GM23248 (cell line): ENCODE measurements at places on chromosomes 12 and 14. TPM values are rescaled to one million over a fixed set of nuclear protein-coding genes. Genes with fewer than 3 reads are reported as not detected.

Gene CEP170B
- polyA plus RNA-seq = 2.5 and 2.7 TPM in 2 replicates

DNA sequence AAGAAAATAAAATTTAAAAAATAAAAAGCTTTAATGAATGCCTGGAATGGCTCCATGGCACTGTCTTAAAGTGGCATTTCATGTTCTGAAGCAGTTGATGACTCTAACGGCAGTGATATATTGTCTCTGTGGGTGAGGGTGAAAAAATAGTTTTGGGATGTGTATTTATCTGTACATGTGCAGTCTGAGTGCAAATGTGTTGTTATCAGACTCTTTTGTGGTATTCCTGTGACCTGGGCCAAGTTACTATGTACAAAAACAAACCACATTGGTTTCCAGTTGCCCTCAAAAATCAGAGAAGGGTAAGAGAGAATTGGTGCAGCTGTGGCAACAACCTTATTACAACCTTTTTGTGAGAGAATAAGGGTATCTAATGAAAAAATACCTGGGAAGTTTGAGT, 81.7 kb upstream of the CCDC91 start:
- H3K27me3 ChIP-seq = no peaks in the 10 kb centered on the region
- DNase-seq = no peak
- H3K4me3 ChIP-seq = no peak overlapping the region
- H3K4me1 ChIP-seq = no peaks in the 10 kb centered on the region

Gene KRT7
- 14.4 and 17.4 TPM in 2 replicates for polyA plus RNA-seq

Gene SPTB
- 0.06 TPM in 1 of 2 replicates, not detected in the other for polyA plus RNA-seq

- H3K27me3 ChIP-seq = no peaks in the 10 kb centered on the region
- H3K4me1 ChIP-seq = peaks cover 29% of the 10 kb centered on the region
- H3K27ac ChIP-seq = no peak overlapping the region
- peak; percentile 22 for DNase-seq
Measured at GRCh38 chr14:51822499-51822898, 37.9 kb upstream of the GNG2 start.

- H3K4me3 ChIP-seq = peak overlapping the region; percentile 45; the same call in 1 of the 2 replicates
- H3K4me1 ChIP-seq = peaks cover 53% of the 10 kb centered on the region
- H3K27me3 ChIP-seq = no peaks in the 10 kb centered on the region
- H3K36me3 ChIP-seq = peaks cover 49% of the 10 kb centered on the region
Measured at GRCh38 chr12:75488553-75488952, 8.0 kb downstream of the GLIPR1 start.

DNA sequence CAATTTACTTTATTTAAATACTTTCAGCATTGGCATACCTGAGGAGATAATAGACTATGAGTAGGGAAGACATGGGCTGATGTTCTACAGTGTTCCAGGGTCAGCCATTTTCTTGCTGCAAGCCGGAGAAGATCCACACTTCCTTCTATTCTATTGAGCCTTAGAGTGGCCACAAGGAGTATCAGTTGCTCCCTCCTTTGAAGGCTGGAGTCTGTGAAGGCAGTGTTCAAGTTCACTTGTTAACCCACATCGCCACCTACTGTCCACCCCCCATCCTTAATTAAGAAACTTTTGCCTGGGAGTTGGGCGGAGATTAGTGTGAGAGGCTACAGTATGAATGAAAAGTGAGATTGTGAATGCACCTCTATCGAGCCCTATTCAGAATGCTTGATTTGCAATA, 666.6 kb downstream of the NRXN3 start:
- no peak overlapping the region for H3K27ac ChIP-seq
- no peaks in the 10 kb centered on the region for H3K36me3 ChIP-seq
- DNase-seq = peak; percentile 66
- H3K4me3 ChIP-seq = no peak overlapping the region
- no peaks in the 10 kb centered on the region for H3K4me1 ChIP-seq

DNA sequence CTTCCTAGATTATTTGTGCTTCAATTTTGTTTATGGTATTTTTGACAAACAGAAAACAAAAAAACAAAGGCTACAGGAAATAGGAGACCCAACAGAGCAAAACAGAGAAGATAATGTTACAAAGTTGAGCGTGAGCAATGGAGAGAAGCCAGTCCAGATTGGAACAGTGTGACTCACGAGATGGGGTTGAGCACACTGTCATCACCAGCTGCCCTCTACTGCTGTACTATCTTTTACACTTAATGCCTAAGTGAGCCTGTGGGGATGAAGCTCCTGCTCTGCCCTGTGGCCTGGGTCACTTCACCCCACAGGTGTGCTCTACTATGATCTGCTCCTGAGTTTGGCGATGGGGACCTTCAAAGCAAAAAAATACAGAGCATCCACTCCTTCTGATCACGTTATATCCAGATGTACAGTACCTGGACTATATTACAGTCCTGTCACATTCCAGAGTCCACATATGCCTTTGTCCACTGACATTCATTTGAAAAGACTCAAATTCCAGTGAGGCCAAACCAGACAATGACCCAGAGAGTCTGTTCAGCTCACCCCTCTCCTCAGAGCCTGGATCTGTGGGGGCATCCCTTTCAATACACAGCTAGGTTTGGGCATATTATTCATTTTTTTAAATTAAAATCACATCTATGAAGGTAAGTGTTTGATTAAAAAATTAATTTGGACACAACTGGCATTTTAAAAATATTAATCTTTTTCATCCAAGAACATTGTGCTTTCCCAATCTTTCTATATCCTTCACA, 4.4 kb downstream of the IPO8 start:
- no peaks in the 10 kb centered on the region for H3K27me3 ChIP-seq
- peak; percentile 92 for DNase-seq
- 0 out of 2 replicates have a peak, but pooled peaks cover 7% of the 10 kb centered on the region for H3K36me3 ChIP-seq
- H3K4me1 ChIP-seq = peaks cover 47% of the 10 kb centered on the region

DNA sequence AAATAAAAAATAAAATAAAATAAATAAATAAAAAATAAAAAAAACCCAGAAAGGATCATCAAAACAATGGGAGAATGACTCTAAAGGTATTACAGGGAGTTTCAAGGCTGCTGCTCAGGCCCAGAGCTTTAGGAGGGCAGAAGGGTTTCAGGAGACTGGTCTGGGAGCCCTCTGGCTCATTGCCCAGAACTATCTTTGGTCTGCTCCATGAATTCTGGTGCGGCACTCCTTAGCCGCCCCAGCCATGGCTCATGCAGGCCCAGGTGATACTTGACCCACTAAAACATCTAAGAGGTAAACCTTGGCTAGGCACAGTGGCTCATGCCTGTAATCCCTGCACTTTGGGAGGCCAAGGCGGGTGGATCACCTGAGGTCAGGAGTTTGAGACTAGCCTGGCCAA, 14.7 kb upstream of the TMED10 start:
- no peak for DNase-seq
- no peaks in the 10 kb centered on the region for H3K36me3 ChIP-seq
- no peaks in the 10 kb centered on the region for H3K4me1 ChIP-seq
- no peak overlapping the region for H3K4me3 ChIP-seq

DNA sequence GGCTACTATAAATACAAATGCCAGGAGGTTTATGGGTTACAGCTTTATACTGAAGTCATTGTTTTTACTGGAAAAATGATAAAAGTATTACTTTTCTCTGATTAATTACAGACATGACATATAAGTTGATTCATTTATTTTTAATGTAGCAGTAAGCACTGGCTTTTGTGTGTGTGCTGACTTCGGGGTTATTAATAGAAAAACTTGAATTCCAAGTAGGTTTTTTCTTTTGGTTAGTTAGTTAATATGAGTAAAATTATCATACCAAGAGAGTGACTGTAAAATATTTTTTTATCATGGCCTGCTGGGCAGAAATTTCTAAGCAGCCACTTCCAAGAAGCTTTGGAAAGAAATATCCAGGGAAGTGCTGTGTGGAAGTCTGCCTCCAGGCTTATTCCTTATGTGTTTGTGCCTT, 56.4 kb downstream of the IFT81 start:
- H3K27me3 ChIP-seq = no peaks in the 10 kb centered on the region
- DNase-seq = peak; percentile 67
- H3K4me3 ChIP-seq = peak overlapping the region; percentile 30
- peaks cover 37% of the 10 kb centered on the region for H3K4me1 ChIP-seq
- H3K36me3 ChIP-seq = no peaks in the 10 kb centered on the region
- peak overlapping the region; percentile 80 for H3K27ac ChIP-seq

- DNase-seq = no peak
- H3K4me1 ChIP-seq = peaks cover 14% of the 10 kb centered on the region
- H3K27ac ChIP-seq = no peak overlapping the region
- H3K36me3 ChIP-seq = no peaks in the 10 kb centered on the region
- H3K27me3 ChIP-seq = no peaks in the 10 kb centered on the region
Measured at GRCh38 chr12:89701606-89702206, 6.9 kb downstream of the ATP2B1 start.

Gene RIPK3
- polyA plus RNA-seq = 5.1 and 5.3 TPM in 2 replicates

Gene CABP1
- polyA plus RNA-seq = not detected in 2 replicates

DNA sequence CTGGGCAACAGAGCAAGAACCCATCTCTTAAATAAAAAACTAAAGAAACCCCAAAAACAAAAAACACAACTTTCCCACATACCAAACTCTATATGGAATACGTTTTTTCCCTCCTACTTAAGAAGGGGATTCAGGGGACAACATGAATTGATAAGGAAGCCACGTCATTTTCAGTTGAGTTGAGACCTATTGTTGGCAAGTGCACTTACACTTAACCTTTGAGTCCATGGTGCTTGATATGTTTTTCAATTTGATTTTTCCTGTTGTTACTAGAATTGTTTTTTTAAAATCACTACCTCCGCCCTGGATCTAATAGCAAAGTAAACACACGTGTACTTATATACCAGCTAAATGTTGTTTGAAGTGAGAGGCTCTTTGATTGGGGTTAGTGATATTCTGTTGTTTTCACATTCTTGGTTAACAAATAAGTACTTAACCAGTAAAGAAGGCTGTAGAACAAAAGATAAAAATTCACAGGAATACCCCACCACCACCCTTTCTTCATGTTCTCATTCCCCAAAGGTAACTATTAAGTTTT, 2.0 kb downstream of the FAM177A1 start:
- peak overlapping the region; percentile 82 for H3K4me3 ChIP-seq
- no peaks in the 10 kb centered on the region for H3K27me3 ChIP-seq
- no peak overlapping the region for H3K27ac ChIP-seq
- peaks cover 6% of the 10 kb centered on the region; the same call in 1 of the 2 replicates for H3K36me3 ChIP-seq

- H3K4me1 ChIP-seq = peaks cover 34% of the 10 kb centered on the region
- peaks cover 18% of the 10 kb centered on the region for H3K36me3 ChIP-seq
- H3K27ac ChIP-seq = peak overlapping the region; percentile 70
- H3K4me3 ChIP-seq = peak overlapping the region; percentile 92
- DNase-seq = peak; percentile 76
Measured at GRCh38 chr12:93572712-93573551, 457 bp downstream of the SOCS2 start.

- H3K27ac ChIP-seq = no peak overlapping the region
- no peaks in the 10 kb centered on the region for H3K4me1 ChIP-seq
- peak; percentile 87 for DNase-seq
- H3K4me3 ChIP-seq = no peak overlapping the region
Measured at GRCh38 chr12:113980537-113981337, 14.6 kb upstream of the RBM19 start.

- DNase-seq = no peak
- no peaks in the 10 kb centered on the region for H3K36me3 ChIP-seq
- H3K4me1 ChIP-seq = no peaks in the 10 kb centered on the region
- no peak overlapping the region for H3K4me3 ChIP-seq
Measured at GRCh38 chr14:100603341-100604120, 16.3 kb upstream of the BEGAIN start.

- H3K27me3 ChIP-seq = no peaks in the 10 kb centered on the region
- no peaks in the 10 kb centered on the region for H3K36me3 ChIP-seq
Measured at GRCh38 chr12:101799774-101800173, 31.0 kb downstream of the GNPTAB start.

- DNase-seq = no peak
- H3K36me3 ChIP-seq = no peaks in the 10 kb centered on the region
- H3K4me1 ChIP-seq = peaks cover 9% of the 10 kb centered on the region; the same call in 1 of the 2 replicates
- no peaks in the 10 kb centered on the region for H3K27me3 ChIP-seq
- no peak overlapping the region for H3K27ac ChIP-seq
Measured at GRCh38 chr12:22238211-22238610, 96.3 kb downstream of the ST8SIA1 start.

DNA sequence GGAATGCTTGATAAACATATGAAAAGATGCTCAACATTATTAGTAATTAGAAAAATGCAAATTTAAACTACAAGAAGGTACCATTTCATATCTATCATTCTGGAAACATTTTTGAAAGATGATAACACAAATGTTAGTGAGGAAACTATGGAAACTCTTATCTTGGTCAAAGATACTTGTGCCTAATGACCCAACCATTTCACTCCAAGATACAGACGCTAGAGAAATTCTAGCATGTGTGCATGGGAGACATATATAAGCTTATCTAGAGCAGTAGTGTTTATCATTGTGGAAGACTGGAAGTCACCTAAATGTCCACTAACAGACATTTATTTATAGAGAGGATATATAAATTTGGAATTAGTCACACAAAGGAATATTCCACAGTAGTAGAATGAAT, 143.1 kb upstream of the HMGA2 start:
- no peaks in the 10 kb centered on the region for H3K27me3 ChIP-seq
- H3K27ac ChIP-seq = no peak overlapping the region
- peaks cover 6% of the 10 kb centered on the region; the same call in 1 of the 2 replicates for H3K4me1 ChIP-seq
- no peak for DNase-seq
- H3K36me3 ChIP-seq = no peaks in the 10 kb centered on the region

Gene EXOC3L4
- not detected in 2 replicates for polyA plus RNA-seq

DNA sequence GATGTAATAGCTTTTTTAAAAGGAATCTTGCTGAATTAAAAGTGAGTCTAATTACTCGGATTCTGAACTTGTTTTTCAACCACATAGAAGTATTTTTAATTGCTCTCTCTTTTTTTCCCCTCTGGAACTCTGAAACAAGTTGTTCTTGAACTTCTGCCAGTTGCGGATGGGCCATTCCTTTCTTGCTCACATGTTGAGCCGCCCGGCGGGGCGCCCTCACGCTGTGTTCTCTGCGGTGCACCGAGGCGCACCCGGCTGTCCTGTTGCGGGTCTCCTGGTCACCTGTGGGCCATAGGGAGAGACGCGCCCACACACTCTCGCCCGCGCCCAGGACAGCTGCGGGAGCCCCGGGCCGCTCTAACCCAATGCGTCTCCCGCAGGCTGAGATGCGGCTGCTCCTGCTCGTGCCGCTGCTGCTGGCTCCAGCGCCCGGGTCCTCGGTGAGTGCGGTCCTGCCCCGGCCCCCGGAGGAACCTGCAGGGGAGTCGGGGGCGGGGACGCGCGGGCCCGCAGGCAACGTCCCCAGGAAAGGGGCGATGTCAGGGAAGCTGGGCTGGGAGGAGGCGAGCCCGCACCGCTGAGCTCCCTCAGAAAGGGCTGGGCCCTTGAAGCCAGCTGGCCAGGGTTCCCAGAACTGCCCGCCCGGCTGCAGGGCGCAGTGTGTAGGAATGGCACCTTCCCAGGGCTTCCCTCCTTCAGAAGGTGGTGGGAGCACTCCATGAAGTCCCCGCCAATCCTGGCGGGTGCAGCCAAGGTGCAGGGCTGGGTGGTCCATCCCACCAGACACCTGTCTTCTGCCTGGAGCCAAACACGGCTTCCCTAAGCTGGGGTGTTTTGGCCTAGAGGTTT, 2.3 kb downstream of the PAPLN start:
- H3K4me3 ChIP-seq = peak overlapping the region; percentile 46
- peaks cover 17% of the 10 kb centered on the region for H3K4me1 ChIP-seq
- DNase-seq = peak; percentile 71

DNA sequence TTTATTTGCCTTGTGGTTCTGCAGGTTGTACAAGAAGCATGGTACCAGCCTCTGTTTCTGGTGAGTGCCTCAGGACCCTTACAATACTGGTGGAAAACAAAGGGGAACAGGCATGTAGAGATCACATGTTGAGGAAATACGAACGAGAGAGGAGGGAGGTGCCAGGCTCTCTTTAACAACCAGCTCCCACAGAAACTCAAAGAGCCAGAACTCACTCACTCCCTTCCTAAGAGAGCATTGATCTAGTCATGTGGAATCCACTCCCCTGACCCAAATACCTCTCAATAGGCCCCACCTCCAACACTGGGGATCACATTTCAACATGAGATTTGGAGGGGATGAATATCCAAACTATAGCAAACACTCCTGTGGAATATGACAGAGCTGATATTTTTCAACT, 938.0 kb downstream of the GALC start:
- no peak overlapping the region for H3K27ac ChIP-seq
- DNase-seq = no peak
- no peak overlapping the region for H3K4me3 ChIP-seq
- H3K4me1 ChIP-seq = no peaks in the 10 kb centered on the region

Gene PTGDR
- 0.09 and 0.18 TPM in 2 replicates for polyA plus RNA-seq
